ENCODE measurements at places on chromosomes 2 and 18. TPM values are rescaled to one million over a fixed set of nuclear protein-coding genes. Genes with fewer than 3 reads are reported as not detected.

Gene CYP27C1
- total RNA-seq: 3.4 TPM

Gene ASPRV1
- 1.7 TPM for total RNA-seq

Gene L3MBTL4
- 19.7 TPM for total RNA-seq

Gene TMEM37
- not detected for total RNA-seq

Gene TMEM185B
- total RNA-seq: 13.0 TPM

Gene TIMM21
- 28.8 TPM for total RNA-seq

Gene GNAL
- 80.6 TPM for total RNA-seq

Gene ASIC4
- total RNA-seq: 3.4 TPM

Gene CFAP53
- 0.74 TPM for total RNA-seq
